ENCODE measurements at places on chromosomes 13 and 19.

GRCh38 chr13:45310341-45311131 is 30.4 kb downstream of the TPT1 start:
- no peak for DNase-seq

- peak; percentile 84 for DNase-seq
These were observed 28.1 kb downstream of the BRD4 start for GRCh38 chr19:15304140-15304705.

DNA sequence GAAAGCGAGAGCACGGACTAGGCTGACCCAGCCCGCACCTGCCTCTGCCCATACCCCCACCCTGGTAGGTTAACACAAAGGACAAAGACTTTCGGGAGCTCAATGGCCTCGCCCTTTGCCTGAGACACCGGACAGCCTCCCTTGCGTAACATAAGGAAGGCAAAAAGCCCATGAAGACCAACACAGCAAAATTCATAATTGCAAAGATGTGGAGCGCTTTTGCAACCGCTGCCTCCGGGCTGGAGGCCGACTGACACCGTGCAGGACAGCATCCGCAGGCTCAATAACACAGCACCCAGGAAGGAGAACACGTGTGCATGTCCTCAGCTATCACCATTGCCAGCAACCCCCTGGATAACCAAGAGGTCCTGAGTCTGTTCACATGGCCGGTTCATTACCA is 15.4 kb downstream of the LILRA1 start:
- no peak for DNase-seq

- DNase-seq = no peak
These were observed 1435.2 kb downstream of the UQCRFS1 start for GRCh38 chr19:27777726-27778125.

- no peak for DNase-seq
These were observed 28.0 kb downstream of the CYP4F2 start for GRCh38 chr19:15869873-15870272.

DNA sequence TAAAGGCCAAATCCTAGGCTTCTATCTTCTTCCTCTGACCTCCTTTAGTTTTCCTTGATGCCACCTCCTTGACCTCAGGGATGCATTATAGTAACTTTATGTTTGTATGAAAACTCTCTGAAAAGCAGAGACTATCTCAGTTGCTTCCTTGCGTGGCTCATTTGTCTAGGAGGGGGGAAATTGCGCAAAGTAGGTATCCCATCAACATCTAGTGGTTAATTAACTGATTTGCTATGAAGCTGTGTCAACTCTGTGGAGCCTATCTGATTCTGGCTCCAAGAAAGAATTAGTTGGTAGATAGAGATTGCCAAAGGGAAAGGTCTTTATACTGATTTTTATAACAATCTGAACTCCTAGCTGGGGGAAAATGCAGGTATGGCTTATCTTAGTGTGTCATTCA is 82.1 kb upstream of the FRY start:
- DNase-seq = no peak

DNA sequence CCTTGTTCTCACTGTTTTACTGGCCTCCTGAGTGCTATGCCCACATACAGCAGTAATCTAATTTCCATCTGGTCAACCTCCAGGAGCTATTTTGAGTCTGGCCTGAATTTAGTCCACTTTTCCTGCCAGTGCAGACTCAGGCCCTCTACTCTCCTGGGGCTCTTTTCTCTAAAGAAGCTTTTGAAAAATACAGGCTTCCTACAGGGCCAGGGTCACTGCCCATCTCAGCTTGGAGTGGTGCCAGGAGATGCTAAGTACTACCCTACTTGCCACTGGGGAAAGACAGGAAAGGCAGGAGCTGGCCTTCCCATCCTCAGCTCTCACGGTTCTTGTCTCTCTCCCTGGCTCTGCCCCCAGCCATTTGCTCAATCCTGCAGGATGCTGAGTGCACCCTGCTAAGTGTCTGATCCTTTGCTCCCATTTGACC is 101.7 kb upstream of the SERP2 start:
- DNase-seq = peak; percentile 79

- DNase-seq = peak; percentile 91
These were observed 14.1 kb upstream of the TNFSF9 start for GRCh38 chr19:6516659-6517291.

GRCh38 chr13:76741624-76742023 is 144.6 kb downstream of the KCTD12 start:
- no peak for DNase-seq

GRCh38 chr19:50778906-50779430 is 8.7 kb downstream of the GPR32 start:
- DNase-seq = no peak

GRCh38 chr13:98641075-98641474 is 64.2 kb upstream of the STK24 start:
- DNase-seq = no peak

DNA sequence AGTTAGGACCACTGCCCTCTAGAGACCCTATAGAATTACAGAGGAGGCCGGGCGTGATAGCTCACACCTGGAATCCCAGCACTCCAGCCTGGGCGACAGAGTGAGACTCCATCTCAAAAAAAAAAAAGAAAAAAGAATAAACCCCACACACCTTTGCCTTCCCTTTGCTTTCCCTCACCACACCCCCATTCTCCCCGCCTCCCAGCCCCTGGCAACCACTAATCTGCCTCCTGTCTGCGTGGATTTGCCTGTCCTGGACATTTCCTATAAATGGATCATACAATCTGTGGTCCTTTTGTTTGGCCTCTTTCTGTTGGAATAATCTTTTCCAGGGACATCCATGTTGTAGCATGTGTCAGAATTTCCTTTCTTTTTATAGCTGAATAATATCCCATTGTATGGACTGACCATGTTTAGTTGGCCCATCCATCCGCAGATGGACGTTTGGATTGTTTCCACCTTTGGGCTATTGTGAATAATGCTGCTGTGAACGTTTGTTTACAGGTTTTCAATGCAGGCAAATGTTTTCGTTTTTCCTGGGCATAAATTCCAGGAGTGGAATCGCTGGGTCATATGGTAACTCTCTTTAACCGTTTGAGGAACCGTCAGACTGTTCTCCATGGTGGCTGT is 15.3 kb downstream of the NACC1 start:
- no peak for DNase-seq

DNA sequence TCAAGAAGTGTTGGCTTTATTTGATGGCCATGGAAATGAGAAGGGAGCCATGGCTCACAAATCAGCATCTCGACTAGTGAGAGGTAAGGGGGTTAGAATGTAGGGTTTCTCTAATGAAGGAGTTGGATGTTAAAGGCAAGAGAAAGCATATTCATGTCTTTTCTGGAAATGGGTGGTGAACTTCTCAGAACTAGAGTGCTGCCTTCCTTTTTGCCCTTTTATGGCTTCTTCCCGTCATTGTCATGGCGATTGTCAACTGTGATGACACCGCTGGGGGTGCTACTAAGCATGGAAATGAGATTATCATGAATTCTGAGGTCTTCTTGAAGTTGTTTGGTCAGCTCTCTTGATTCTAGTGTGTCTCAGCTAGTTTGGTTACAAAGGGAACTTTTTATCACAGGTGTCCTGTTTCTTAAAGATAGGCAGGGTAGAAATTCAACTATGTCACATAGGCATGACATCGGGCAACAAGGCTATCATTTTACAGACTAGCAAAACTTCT is 180.4 kb downstream of the LIG4 start:
- no peak for DNase-seq
